ENCODE measurements at places on chromosomes 5 and 9.

- DNase-seq: peak; percentile 58
Observed at GRCh38 chr5:133267601-133268000, 215.8 kb downstream of the HSPA4 start.

- DNase-seq: no peak
Observed at GRCh38 chr9:126125577-126125976, 201.1 kb upstream of the MVB12B start.

DNA sequence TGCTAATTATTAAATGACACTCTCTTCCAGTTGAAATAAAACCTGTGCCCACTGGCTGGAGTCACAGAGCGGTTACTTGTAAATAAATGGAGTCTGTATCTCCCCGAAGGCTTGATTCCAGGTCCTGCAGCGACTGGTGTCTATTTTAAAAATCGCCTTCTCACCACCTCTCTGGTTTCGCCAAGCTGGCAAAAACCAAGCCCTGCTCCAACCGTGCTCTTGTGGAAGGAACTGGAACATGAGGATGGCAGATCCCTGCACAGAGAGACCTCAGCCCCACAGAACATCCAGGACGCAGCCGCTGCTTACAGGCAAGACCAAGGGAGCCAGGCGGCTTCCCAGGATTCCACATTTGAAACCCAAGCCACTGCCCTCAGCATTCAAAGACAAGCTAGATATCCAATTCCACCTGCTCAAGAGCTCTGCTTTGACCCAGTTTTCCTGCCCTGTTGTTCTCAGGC lies 15.0 kb downstream of the SEMA4D start:
- no peak for DNase-seq

- DNase-seq: no peak
Observed at GRCh38 chr9:136177224-136177623, 27.7 kb downstream of the LHX3 start.

DNA sequence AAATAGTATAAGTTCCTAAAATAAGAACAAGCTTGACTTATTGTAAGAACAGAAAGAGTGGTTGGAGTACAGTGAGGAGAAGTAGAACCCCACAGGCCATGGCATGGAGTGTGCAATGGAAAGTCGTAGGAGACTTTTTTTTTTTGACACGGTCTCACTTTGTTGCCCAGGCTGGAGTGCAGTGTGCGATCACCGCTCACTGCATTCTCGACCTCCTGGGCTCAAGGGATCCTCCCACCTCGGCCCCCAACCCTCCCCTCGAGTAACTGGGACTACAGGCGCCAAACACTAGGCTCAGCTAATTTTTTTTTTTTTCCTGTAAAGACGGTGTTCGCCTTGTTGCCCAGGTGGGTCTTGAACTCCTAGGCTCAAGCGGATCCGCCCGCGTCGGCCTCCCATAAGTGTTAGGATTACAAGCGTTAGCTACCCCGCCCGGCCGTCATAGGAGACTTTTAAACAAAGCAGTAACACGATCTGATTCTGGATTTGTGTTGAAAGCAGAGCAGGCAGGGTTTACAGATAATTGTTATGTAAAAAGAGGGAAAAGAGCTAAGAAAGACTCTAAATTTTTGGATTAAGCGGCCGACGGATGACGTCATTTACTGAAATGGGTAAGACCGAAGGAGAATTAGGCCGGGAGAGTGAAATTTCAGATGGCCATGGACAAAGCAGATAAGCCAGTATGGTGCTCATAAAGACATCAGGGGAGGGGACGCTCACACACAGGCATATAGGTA lies 752 bp downstream of the TSTD2 start:
- DNase-seq: no peak

DNA sequence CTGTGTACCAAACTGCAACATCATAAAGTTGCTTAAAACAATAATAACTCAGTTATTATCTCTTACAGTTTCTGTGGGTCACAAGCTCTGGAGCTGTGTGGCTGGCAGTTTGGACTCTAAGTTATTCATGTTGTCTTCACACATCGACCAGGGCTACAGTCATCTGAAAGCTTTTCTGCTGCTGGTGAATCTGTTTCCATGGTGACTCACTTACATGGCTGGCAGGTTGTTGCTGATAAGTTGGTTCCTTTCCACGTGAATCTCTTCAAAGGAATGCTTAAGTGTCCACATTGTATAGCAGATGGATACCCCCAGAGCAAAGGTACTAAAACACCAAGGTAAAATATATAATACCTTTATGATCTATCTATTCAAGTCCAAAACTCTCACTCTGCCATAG lies 44.8 kb upstream of the CYLC2 start:
- DNase-seq: no peak

DNA sequence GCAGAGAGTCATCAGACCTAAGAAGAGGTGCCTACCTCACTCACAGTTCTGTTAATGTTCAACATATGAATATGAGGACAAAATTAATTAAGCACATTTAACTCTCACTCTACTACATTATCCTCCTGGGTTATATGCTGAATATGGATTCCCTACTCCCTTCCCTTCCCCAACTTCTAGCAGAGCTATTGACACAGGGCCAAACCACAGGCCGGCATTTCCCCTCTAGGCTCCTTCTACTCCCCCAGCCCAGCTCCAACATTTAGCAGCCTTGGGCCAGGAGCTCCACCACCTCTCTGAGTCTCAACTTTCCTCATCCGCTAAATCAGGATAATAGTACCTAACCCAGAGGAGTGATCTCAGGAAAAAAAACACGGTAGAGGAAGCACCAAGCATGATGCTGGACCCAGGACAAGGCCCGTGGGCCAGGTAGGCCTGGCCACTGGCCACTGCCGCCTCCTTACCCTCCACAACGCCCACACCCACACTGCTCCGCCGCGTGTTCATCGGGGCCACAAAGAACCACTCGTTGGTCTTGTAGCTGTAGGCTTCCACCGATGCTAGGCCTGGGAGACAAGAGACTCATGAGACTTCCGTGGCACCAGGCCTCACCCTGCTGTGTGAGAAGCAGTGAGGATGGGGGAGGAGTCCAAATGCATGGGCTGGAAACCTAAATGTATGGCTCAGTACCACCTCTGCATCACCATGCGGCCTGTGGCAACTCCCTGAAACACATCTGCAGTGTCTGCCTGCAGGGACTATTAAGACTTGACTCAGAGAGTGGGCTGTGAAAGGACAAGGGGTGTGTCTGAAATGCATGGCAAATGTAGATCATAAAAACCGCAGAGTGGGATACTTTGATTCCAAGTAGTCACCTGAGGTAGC lies 98.8 kb downstream of the KLHL3 start:
- DNase-seq: no peak

DNA sequence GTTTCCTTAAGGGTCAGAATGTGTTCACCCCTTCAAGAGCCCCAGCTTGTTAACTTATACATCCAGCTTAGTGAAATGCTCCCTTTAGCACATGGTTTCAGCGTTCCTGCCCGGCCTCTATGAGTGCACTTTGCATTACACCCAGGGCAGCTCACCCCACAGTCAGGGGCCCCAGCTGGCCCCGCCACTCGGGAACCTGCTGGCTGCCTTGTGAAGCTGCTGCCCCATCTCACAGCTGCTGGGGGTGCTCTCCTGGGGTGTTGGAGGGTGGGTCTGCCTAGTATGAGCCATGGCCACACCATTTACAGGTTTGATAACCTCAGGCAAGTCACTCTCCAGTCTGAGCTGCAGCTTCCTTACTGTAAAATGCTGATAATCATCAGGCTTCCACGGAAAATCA lies 32.2 kb downstream of the HRH2 start:
- no peak for DNase-seq

DNA sequence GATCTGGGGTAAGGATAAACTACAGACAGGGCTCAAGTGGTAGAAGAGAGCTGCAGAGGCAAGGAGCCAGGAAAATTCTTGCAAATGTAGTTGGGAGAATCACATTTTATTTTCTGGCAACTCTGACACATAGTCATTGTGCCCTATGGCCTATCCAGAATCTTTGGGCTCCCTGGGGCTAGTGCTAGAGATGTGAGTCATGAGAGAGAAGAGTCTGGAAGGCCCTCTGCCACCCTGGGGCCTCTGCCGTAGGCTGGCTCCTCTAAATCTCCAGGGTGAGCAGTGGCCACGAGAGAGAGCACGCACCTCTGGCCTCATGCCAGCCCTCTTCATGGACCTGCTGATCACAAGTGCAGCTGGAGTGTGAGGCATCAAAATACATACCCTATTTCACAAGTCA lies 74.3 kb upstream of the SSBP2 start:
- no peak for DNase-seq

DNA sequence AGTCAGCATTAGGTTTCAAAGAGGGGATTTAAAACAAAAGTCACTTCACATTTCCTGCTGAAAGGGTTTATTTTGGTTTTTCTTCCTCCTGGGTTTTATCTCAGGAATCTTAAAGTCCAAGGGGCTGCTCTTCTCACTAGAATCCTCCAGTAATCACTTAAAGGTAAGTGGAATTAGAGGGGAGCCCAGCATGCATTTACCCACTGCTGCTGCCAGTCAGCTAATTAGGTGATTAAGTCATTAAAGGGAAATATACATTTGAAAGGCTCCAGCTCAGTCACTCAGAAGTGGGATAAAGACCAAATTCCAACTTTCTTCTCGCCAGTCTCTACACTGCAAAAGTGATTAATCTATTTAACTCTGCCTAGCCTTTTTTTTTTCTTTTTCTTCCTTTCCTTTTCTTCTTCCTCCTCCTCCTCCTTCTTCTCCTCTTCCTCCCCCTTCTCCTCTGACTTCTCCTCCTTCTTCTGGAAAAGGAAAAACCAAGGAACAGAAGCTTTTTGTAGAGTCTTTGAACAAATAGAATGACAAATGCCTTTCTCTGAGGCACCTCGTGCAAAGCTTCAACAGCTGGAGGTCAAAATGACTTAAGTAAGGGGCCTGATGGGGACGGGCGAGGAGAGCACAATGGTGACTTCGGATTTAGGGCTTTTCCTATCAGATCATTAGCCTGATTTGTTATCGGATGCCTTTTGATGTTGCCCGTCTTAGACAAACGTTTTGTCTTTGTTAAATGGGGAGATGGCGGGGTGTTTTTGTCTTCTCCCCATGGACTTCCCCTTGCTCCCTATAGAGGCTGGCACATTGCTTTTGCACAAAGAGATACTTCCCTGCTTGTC lies 617.6 kb downstream of the IRX1 start:
- no peak for DNase-seq

GRCh38 chr9:128916204-128916603 lies 4.6 kb upstream of the PHYHD1 start:
- no peak for DNase-seq

- no peak for DNase-seq
Observed at GRCh38 chr9:2985343-2985742, 141.4 kb upstream of the PUM3 start.

GRCh38 chr9:19378647-19379046 lies 1.4 kb downstream of the RPS6 start:
- DNase-seq: no peak

- no peak for DNase-seq
Observed at GRCh38 chr5:110653231-110653970, 73.1 kb downstream of the TMEM232 start.

- no peak for DNase-seq
Observed at GRCh38 chr5:67317603-67318002, 121.0 kb upstream of the CD180 start.

DNA sequence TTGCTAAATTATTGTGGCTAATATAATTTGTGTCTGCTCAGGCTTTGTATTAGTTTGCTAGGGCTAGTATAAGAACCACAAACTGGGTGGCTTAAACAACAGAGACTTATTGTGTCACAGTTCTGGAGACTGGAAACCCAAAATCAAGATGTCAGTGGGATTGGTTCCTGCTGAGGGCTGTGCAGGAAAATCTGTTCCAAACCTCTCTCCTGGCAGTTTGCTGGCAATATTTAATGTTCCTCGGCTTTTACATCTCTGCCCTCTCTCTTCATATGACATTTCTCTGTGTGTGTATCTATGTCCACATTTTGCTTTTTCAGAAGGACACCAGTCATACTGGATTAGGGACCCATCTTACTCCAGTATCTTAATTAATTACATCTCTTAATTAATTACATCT lies 498.8 kb upstream of the CD180 start:
- no peak for DNase-seq

DNA sequence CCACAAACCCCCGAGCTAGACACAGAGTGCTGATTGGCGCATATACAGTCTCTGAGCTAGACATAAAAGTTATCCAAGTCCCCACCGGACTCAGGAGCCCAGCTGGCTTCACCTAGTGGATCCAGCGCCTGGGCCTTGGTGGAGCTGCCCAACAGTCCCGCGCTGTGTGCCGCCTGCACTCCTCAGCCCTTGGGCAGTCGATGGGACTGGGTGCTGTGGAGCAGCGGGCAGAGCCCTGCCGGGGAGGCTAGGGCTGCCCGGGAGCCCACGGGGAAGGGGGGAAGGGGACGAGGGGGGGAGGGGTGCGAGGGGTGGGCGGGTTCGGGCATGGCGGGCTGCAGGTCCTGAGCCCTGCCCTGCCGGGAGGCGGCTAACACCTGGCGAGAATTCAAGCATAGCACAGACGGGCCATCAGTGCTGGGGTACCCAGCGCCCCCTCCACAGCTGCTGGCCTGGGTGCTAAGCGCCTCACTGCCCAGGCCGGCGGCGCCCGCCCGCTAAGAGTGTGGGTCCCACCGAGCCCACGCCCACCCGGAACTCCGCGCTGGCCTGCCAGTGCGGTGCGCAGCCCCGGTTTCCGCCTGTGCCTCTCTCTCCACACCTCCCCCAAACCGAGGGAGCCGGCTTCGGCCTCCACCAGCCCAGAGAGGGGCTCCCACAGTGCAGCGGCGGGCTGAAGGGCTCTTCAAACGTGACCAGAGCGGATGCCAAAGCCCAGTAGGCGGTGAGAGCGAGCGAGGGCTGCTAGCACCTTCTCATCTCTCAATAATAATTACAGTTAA lies 391.2 kb upstream of the NUDT12 start:
- DNase-seq: no peak

GRCh38 chr5:67214036-67214435 lies 17.4 kb upstream of the CD180 start:
- DNase-seq: no peak

GRCh38 chr9:81633952-81634854 lies 55.1 kb downstream of the TLE1 start:
- DNase-seq: no peak

All from inflammatory macrophage (primary cell).